ENCODE measurements at places on chromosomes 16 and 17.

GRCh38 chr17:78434455-78435329 is 56.2 kb downstream of the PGS1 start:
- no peak for DNase-seq

- peak; percentile 55 for DNase-seq
These were observed 701 bp downstream of the JMJD6 start for GRCh38 chr17:76725580-76726230.

DNA sequence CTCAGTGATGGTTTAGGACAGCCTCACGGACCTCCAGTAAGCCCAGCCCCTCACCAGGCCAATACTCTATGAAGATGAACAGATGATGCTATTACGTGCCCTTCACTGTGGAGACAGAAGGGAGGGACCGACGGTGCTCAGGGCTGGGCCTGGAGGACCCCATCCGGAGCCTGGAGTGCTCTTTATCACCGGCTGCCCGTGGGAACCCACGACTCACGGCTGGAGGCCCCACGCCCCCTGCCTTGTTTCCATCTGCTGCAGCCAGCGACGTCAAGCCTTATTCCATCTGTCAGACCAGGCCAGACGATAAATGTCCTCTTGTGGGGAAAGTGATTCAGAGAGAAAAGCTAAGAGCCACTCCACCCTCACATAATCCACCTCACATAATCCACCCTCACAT is 4.0 kb upstream of the TIMM22 start:
- no peak for DNase-seq

GRCh38 chr17:64084940-64085649 is 44.8 kb downstream of the ERN1 start:
- no peak for DNase-seq

GRCh38 chr16:11101695-11102522 is 154.1 kb downstream of the SOCS1 start:
- DNase-seq: no peak
